ENCODE measurements at places on chromosomes 13 and 19. TPM values are rescaled to one million over a fixed set of nuclear protein-coding genes. Genes with fewer than 3 reads are reported as not detected.

GRCh38 chr13:113874177-113874576, 10.3 kb upstream of the GAS6 start:
- no peak for DNase-seq

The PRODH2 gene
- total RNA-seq, result not detected

DNA sequence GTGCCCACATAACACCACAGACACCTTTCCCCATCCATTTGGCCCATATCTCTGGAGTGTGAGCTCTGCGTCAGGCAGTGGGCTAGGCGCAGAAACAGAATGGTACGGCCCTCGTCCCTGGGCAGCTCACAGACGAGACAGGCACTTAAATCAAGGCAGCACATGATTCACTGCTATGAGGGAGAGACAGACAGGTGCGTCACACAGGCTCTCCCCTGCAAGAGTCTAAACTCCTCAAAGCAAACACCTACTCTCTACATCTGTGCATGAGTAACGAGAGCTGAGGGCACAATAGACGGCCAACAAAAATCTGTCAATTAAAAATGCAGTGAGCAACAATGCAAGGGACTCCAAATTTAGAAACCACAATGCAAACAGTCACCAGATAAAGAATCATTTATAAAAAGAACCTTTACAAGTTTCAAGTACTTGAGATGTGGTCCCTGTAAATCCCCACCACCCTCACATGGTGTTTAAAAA, 348.9 kb downstream of the UQCRFS1 start:
- DNase-seq, result no peak

The AXL gene
- total RNA-seq, result 61.0 TPM

DNA sequence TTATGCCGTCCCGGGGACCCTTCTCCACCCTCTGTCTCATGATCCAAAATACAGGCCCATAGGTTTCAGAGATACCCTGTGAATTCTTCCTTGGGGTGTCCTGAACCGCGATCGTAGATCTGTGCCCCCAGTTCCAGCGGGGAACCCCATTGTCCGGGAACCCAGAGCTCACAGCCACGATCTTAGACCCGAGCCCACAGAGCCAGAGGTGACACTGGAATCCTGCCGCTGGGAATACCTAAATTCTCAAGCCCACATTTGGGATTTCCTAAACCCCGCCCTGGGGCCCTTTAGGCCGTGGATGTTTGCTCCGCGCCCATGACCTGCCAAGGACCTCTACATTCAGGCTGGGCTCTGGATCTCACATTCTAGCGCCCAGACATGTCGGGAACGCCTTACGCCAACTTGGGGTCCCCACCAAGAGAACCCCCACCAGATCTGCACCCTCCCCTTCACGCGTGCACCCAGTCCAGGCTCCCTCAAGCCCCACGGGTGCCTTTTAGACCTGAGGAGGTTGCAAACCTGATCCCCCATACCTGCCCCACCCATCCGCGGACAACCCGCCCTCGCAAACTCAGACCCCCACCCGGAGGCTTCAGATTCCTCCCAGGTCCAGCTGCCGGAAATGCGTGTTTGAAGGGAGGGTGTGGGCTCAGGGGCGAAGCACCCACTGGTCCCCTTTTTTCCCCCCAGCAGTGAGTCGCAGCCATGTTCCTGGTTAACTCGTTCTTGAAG, 605 bp downstream of the CAPNS1 start:
- no peak for DNase-seq

The PTPRH gene
- total RNA-seq, result 10.7 TPM

- DNase-seq, result no peak
Observed at GRCh38 chr13:35697186-35697730, 220.8 kb upstream of the MAB21L1 start.

DNA sequence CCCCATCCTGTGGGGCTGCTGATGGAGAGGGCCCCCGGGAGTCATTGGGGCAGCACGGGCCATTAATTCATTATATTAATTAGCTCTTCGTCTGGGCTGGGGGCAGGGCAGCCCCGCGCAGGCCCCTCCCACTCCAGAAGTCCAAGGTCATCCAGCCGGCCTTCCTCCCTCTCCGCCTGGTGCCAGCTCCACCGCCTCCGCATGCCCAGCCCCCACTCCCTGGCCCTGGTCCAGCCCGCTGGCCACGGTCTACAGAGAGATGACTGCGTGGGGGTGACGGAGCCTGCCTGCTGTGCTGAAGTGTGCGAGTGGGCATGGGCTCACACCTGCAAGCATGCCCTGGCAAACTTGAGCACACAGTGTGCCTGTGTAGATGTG, 8.8 kb downstream of the IGLON5 start:
- no peak for DNase-seq

DNA sequence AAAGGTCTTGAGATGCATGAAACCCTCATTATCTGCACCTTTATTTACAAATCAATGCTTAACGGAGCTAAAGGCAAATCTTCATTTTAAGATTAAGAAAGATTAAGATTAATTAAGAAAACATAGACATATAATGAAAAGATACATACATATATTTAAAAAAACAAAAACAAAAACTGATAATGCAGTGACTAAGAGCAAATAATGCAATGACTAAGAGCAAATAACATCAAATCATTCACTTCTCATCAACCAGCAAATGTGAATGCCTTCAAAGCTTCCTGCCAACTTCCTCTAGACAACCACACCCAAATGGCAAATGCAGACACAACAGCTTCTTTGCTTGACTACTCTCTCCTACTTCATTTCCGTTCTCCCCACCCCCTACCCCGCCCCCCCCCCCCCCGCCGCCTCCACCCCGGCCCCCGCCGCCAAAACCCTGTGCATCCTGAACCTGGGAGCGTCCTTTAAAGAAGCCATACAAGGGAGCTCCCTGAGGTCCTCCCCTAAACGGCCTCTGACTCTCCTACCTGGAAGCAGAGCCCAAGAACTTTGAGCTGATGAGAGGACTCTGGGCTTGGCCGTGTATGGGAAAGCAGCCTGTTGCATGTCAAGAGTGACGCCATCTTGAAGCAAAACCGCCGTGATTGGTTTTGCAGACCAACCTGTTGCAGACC, 24.5 kb downstream of the TEX101 start:
- no peak for DNase-seq

DNA sequence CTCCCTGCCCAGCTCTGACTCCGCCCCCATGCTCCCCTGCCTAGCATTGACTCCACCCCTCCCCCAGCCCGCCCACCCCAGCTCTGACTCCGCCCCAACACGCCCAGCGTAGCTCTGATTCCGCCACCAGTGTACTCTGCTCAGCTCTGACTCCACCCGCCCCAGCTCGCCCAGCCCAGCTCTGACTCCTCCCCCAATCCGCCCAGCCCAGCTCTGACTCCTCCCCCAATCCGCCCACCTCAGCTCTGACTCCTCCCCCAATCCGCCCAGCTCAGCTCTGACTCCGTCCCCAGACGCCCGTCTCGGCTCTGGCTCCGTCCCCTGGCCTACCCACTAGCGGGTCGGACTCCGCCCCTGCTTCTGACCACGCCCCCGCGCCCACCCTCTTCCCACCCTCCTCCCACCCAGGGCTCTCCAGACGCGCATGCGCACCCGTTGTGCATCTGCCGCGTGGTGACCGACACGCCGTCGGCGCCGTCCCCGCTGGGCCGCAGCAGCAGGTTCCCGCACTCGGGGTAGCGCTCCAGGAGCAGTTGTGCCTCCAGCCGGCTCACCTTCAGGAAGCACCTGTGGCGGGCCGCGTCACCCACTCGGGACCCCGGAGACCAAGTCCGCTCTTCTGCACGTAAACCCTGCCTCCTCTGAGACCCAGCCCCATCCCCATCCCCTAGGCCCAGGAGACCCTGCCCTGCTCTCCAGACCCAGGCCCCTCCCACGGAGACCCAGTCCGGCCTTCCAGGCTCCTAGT, 10.2 kb downstream of the STAP2 start:
- peak; percentile 98 for DNase-seq

DNA sequence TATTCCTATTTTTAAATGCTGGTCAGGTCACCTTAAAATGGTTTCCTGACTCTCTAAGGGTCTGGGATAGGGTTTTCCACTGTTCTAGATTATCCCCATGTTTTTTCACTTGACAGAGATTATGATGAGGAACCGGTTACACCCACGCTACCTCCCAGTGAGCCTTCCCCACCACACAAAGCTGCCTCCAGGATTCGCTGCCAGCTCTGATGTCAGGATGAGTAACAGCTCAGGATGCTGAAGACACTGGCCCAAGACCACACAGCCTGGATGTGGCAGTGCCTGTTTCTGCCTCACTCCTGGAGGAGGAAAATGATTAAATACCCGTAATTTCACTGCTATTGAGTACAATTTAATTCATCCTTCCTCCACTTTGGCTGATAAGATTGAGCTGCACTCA, 22.9 kb downstream of the ZNF114 start:
- no peak for DNase-seq

- DNase-seq, result no peak
Observed at GRCh38 chr19:46365561-46365960, 18.7 kb downstream of the PPP5C start.

DNA sequence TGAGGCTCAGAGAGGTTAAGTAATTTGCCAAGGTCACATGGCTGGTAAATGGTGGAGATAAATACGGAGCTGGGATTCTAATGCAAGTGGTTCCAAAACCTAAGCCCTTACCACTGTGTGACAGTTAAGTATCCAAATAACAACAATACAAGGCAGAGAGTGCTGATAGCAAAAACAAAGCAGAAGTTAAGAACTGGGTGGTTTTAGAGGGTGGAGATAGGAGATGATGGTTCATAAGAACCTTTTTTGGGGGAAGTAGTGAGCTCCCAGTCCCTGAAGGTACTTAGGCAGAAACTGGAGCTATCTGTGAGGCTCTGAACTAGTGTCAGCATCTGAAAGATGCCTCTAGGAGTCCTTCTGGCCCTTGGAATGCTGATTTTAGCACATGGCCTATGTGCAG, 56.2 kb upstream of the UBE2L5 start:
- DNase-seq, result no peak

The CCDC70 gene
- not detected for total RNA-seq

- no peak for DNase-seq
Observed at GRCh38 chr19:13155472-13156359, 5.5 kb downstream of the IER2 start.

DNA sequence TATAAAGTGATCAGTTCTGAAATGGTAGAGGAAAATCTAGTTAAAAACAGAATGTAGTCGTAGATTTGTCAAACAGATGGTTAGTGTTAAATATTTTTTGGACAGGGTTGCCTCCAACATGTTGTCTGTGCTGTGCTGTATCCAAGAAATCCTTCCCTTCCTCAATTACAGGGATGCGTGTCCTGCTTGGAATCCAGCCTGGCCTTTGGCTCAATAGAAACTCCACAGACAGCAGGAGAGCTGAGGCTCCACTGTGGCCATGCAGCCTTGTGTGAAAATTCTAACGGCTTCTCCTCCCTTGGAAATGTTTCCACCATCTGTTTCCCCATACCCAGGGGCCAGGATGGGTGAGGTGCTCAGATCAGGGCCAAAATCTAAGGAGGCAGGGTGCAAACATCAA, 67.7 kb upstream of the USP29 start:
- no peak for DNase-seq

- no peak for DNase-seq
Observed at GRCh38 chr13:85241060-85241459, 558.2 kb downstream of the SLITRK6 start.

DNA sequence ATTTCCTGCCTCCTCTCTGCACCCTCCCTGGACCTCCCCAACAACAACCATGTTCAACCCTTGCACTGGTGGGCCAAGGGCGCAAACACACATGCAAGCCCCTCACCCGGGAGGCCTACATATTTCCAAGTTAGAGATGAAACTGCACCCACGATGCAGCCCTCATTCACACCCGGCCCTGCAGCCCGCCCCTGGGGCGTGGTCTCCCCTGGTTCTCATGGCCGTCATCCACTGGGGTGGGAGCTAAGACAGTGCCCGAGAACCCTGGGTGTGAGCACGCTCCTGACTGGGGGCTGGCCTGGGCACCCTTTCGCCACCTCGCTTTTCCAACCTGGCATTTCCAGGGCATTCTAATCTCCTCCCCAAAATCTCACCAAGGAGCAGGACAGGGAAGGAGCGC, 7.0 kb upstream of the SLC7A10 start:
- no peak for DNase-seq

- DNase-seq, result no peak
Observed at GRCh38 chr13:28049215-28049614, 51.2 kb downstream of the FLT3 start.

The KL gene
- total RNA-seq, result 0.34 TPM

DNA sequence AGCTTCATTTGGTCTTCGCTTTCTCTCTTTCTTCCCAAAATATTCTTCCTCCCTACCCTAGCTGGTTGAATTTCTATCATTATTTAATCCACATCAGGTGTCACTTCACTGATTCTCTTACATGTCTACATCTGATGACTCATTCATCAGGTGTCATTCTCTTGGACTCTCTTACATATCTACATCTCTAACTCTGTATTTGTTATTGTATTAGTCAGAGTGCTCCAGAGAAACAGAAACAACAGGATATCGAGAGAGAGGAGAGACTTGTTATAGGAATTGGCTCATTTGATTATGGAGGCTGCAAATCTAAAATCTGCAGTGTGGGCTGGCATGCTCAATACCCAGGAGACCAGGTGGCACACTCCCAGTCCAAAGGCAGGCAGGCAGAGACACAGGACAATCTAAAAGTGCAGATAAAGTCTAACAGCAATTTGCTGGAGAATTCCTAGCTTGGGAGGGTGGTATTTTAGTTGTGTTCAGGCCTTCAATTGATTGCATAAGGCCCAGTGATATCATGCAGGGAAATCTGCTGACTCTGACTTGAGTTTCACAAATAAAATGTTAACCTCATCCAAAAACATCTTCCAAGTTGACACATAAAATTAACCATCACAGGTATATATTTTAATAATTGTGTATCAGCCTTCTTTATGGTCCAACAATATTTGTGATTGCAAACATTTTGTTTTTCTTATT, 541.4 kb upstream of the SLITRK5 start:
- DNase-seq, result no peak

The ZNF599 gene
- 7.7 TPM for total RNA-seq

DNA sequence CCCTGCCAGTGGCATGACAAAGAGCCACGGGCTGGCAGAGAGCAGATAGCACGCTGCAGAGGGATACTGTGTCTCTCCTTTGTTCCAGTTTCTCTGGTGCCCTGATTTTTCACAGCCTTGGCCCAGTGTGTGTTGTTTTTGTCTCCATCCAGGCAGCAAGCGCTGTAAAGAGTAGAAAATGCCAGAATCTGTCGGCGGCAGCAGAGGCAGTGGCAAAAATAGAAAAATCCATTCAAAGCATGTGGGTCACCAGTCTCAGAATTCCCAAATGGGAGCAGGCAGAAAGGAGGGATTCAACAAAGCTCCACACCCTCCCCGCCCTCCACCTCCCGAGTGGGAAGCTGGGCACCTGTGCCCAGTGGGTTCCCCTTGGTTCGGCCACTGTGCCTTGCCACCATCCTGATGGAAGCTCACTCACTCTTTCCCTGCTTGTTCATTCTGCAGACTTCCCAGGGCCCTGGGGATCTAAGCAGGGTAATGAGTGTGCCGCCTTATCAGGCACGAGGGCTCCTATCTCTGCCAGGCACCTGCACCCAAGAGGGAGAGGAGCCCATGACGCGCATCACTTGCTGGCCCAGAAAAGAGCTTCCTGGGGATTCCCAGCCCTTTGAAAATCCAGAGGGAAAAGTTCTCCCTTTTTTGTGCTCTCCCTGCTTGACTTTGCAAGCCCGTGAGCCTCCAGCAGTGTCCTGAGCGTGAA, 416.9 kb downstream of the IRS2 start:
- DNase-seq, result no peak
